ENCODE measurements at places on chromosomes 7 and 10. TPM values are rescaled to one million over a fixed set of nuclear protein-coding genes. Genes with fewer than 3 reads are reported as not detected.

DNA sequence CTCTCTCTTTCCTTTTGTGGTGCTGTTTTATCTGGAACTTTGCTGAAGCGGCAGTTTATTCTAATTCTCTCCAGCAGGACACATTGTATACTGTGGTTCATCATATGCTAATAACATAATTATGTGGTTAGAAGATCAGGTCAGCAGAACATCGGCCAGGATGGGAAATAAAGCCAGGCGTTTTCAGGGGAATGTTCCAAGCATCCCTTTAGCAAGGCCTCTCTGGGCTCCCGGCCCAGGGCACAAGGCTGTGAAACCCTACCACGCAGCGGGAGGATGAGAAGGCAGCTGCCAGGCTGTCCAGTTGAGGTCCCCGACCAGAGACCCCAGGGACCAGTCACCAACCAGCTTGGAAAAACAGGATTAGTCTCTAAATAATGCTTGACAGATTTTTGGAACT, 112.2 kb upstream of the GALNT17 start:
- no peak for DNase-seq

The RNF32 gene
- 3.4 TPM for total RNA-seq

DNA sequence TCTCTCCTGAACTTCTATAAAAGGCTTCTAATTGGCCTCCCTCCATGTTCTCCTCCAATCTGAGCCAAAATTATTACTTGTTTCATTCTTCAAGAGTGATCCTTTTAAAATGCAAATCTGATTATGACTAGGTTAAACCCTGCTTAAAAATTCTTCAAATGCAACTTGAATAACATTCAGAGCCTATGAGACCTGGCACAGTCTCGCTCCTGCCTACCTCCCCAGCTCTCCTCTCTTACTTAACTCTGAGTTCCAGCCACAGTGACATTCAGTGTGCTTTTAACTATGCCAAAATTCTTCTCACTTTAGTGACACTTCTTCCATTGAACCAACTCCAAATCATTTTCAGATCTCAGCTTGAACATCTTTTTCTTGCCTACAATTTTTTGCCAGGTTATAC, 68.8 kb downstream of the TMEM168 start:
- no peak for DNase-seq

The MARVELD1 gene
- total RNA-seq = 36.1 TPM

The DNAJB9 gene
- total RNA-seq = 10.1 TPM

The KCNH2 gene
- 9.7 TPM for total RNA-seq

The OR2A7 gene
- 8.1 TPM for total RNA-seq

GRCh38 chr7:23467806-23468525, 2.3 kb downstream of the IGF2BP3 start:
- no peak for DNase-seq

The CALHM3 gene
- 0.49 TPM for total RNA-seq

DNA sequence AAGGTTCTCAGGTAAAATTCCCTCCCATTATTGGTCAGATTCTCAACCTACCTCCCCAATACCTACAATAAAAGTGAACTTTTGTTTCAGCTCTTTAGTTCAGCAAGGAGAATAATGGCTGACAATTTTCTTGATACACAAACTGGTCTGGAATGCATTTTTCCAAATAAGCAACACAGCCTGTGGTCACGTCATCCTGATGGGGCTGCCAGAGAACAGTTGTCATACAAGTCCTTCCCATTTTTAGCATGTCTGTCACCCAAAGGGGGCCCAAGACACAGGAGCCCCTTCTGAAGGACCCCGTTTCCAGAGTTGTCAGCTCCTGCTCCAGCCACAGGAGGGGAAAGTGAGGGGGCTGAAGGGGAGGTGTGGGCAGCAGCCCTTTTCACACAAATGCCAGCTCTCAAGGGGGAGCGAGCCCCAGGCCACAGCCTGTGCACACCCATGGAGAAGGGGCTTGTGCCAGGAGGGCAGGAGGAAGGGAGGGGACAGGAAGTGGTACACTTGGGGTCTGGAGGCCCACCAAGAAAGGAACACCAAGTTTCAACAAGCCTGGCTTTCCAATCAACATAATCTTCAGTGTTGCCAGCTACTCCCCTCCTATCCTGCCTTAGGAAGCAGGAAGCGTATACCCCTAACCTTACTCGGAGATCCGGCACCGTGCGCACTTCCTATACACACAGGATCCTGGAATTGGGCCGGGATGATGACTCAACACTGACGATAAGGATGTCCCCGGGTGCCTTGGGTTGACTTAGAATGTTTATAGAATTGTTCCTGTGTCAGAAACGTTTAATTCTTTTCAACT, 43.4 kb upstream of the PDLIM1 start:
- DNase-seq = no peak

- DNase-seq = no peak
Observed at GRCh38 chr7:11120068-11120664, 146.5 kb downstream of the PHF14 start.

The OR2A42 gene
- total RNA-seq = not detected

DNA sequence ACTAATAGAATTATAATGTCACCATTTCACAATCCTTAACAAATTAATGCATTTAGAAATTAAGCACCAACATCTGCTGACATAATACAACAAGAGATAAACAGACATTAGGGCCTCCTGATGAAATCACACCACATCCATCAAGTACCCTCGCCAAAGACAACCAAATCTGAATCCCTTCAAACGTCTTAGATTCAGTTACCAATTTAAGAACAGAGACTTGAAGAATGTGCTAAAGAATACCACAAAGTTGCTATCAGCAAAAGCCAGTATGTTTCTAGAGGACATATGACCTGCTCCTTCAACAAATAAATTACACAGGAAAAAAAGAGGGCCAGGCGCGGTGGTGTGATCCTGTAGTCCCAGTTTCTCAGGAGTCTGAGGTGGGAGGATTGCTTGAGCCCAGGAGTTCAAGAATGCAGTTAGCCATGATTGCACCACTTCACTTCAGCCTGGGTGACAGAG, 144.5 kb downstream of the REEP3 start:
- DNase-seq = no peak

The PPP1R9A gene
- 13.5 TPM for total RNA-seq

Data from HCT116 (cell line).